Mesangial cell (primary cell): ENCODE measurements at places on chromosomes 5 and 9. TPM values are rescaled to one million over a fixed set of nuclear protein-coding genes. Genes with fewer than 3 reads are reported as not detected.

Gene KIF24
- total RNA-seq = 1.0 and 5.9 TPM in 2 replicates

Gene CDK9
- total RNA-seq = 24.3 and 44.4 TPM in 2 replicates

Gene PCSK1
- 0.13 TPM in 1 of 2 replicates, not detected in the other for total RNA-seq

Gene MCC
- 10.4 and 13.9 TPM in 2 replicates for total RNA-seq

Gene TAF1L
- not detected in 2 replicates for total RNA-seq

Gene FAM114A2
- total RNA-seq = 10.4 and 15.6 TPM in 2 replicates
